ENCODE measurements at places on chromosomes 16 and 17.

- DNase-seq, result no peak
Measured at GRCh38 chr16:81500833-81501521, 56.4 kb downstream of the CMIP start.

DNA sequence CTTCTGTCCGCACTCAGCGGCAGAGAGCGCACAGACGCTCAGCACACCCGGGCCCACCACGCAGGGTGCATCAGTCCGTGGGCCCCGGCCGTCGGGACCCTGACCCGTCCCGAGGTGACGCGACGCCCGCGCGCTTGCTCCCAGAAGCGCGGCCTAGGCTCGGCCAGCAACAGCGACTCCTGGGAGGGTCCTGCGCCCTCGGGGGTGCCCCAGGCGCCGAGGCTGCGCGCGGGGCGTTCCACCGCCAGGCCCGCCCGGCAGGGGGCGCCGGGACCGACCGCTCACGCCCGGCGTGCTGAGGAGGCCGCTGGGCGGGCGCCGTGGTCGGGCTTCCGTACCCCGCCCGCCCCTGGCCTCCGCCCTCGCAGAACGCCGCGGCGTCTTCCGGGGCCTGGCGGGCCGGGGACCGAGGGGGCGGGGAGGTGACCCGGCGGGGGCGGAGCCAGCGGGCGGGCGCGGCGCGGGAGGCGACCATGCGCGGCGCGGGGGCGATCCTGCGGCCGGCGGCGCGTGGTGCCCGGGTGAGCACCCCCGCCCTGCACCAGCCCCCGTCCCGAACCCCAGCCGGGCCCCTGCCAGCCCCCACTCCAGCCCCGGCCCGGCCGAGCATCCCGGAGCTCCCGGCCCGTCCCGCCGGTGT lies at the start of gene CISD3:
TSS of gene CISD3 (plus strand) at position 456 of the 640 bp plus-strand sequence. CDS start at position 474, 18 bp downstream.
- DNase-seq, result peak; percentile 91

- DNase-seq, result no peak
Measured at GRCh38 chr16:70455910-70456309, 1.5 kb downstream of the FCSK start.

- DNase-seq, result no peak
Measured at GRCh38 chr17:2701996-2702741, 9.4 kb downstream of the CLUH start.

DNA sequence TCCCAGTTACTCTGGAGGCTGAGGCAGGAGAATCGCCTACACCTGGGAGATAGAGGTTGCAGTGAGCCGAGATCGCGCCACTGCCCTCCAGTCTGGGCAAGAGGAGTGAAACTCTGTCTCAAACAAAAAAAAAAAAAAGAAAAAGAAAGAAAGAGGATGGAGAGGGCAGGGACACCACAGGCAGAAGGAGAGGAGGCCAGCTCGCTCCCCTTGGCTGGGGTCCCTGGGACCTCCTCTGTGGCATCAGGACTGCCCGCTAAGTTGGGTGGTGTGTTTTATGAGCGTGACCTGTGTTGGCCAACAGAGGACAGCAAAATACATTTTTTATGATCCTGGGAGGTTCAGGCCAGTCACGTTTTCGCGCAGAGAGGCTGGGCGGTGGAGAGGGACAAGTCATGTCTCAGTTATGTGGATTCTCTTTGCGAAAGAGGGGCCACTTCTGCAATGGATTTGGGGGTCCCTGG lies 229.6 kb downstream of the MRTFB start:
- no peak for DNase-seq

DNA sequence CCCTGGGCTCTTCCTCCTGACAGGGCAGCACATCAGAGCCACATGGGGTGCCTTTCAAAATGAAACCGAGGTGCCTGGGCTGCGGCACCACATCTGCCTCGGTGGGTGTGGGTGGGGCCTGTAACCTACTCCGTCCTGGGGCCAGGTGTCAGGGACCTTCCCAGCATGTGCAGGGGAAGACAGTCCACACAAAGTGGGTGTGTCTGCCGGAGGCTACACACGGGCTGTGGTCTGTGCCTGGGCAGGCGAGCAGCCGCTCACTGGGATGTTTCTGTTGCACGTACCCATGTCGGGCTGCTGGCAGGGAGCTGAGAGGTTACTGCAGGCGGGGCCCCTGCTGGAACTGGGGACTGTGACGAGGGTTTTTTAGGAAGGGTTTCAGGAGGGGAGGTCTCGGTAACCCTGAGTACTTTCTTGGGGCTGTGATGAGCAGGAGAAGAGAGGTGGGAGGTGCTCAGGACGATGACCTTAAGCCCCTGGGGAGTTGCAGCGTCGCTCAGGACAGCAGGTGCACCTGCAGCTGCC lies 351.2 kb downstream of the SEC14L1 start:
- DNase-seq, result no peak

DNA sequence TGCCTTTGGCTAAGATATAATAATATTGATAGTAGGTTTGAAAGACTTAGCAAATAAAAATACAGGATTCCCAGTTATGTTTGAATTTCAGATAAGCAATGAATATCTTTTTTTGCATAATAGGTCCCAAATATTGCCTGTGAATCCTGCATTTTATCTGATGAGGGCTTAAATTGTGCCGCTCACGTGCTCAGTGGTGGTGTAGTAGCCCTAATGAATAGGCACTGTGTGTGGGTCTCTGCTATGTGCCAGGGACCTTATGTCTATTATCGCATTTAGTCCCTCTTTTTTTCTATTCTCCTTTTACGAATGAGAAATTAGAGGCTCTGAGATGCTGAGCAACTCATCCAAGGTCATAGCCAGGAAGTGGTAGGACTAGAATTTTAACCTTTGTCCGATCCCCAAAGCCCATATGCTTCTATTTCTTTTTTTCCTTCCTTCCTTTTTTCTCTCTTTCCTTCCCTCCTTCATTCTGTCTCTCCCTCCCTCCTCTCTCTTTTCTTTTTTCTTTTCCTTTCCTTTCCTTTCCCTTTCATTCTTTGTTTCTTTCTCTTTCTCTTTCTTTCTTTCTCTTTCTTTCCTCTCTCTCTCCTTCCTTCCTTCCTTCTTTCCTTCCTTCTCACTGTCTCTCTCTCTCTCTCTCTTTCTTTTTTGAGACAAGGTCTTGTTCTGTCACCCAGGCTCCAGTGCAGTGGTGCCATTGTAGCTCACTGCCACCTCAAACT lies 47.2 kb downstream of the RGS9 start:
- DNase-seq, result no peak

DNA sequence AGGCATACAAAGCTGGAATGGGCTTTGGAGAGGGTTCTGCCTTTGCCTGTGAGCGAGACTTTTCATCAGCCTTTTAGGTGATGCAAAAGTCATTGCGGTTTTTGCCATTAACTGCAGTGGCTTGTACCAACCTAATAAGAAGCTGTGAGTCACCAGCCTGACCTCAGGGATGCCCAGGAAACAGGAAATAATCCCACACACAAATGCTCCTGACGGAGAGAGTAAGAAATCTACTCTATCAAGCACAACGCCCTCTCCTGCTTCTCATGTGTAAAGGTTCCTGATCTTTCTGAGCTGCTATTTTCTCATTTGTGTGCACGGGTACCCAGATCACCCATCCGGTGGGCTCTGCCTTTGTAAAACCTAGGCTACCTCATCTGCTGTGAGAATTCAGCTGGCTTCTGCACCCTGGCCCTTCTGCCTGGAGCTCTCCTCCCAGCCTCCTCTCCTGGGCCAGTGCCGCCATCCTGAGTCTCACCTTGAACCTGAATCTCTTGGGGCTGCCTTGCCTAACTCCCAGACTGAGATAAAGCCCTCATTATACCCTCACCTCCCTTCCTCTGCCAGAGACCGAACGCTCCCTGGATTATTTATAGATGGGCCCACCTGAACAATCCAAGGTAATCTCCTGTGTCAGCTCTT lies 299.7 kb downstream of the C16orf95 start:
- DNase-seq, result no peak

DNA sequence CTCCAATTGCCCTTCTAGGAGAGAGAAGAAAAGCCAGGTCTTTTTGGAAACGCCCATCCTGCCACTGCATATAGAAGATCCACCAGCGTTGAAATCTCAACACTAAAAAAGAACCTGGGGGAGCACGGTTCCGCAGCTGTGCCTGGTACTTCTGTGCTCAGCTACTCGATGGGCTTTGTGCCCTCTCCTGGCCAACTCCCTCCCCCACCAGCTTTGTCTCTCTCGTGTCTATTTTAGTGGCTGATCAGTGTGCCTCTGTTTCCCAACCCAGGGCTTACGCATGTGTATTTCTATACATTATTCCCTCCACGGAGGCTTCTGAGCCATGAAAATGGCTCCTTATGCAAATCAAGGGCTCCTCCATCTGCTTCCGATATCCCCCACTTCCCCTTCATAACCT lies 83.5 kb downstream of the RBFOX3 start:
- DNase-seq, result no peak

DNA sequence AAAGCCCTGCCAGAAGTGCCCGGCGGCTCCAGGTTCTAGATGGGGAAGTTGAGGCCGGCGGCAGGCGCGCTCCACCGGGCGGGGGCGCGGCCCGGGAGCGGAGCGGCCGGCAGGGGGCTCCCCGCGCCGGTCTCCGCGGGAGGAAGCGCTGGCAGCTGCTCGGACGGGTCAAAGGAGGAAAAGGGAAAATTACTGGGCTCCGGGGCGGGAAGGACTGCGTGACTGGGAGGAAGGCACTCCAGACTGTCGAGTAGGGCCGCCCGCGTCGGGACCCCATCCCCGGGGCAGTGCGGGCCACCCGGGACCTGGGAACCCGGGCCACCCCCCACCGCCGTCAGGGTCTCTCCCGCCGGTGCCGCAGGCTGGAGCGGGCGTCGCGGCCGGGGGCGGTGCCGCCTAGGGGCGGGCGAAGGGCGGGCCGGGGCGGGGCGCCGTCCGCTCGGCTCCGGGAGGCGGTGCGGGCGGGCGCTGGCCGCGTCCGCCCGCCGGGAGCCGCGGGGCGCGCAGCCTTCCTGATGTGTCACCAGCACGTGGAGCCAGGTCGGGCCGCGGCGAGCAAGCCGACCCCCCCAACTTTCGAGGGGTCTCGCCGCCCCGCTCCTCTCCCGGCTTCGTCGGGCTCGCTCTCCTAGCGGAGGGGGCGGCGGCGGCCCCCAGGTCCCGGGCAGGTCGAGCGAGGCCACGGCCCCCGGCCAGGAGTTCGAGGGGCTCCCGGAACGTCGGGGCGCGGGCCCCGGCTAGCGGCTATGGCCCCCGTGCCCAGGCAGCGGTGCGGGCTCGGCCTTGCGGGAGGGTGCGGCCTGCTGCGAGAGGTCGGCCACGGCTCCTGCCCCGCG lies 167.5 kb downstream of the RAB11FIP4 start:
- DNase-seq, result peak; percentile 53

GRCh38 chr16:68910051-68910450 lies 66.7 kb downstream of the TANGO6 start:
- no peak for DNase-seq

DNA sequence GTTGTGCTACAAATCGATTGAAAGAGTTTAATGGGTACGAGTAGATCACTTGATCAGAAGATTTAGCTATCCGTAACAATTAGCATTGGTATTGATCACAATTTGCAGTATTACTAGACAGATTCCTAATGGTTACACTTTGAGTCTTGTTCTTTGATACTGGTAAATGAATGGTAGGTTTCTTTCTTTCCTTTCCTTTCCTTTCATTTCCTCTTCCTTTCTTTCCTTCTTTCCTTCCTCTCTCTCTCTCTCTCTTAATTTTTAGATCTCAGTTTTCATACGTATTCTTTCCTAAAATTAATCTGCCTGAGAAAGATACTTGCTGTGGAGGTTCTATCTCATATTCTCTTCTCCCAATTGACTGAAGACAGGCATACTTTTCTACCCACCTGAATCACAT lies 17.9 kb downstream of the CPD start:
- no peak for DNase-seq

DNA sequence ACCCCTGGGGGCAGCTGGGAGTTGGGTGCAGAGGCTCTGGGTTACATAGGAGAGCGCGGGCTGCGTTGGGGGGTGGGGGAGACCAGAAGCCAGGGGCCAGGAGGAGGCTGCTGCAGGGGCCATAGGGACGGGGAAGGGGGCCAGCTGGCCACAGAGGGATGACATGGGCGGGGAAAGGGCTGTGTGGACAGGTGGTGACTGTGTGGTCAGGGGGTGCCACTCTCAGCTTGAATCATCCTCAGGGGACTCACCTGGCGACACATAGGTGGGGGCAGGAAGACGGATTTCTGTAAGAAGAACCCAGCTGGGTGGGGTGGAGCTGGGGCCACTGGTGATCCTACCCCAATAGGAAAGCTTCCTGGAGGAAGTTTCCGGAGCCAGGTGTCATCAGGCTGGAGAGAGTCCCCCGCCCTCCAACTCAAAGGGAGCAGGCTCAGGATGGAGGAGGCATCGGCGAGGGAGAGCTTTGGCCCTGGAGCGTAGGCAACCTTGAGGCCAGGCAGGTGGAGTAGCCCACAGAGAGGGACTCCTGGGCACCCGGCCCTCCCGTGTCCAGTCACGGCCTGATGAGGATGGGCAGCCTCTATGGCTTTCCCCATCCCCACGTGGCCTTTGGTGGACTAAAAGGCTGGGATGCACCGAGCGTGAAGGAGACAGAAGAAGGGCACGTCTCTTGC lies 1.2 kb downstream of the TRPV3 start:
- DNase-seq, result no peak

DNA sequence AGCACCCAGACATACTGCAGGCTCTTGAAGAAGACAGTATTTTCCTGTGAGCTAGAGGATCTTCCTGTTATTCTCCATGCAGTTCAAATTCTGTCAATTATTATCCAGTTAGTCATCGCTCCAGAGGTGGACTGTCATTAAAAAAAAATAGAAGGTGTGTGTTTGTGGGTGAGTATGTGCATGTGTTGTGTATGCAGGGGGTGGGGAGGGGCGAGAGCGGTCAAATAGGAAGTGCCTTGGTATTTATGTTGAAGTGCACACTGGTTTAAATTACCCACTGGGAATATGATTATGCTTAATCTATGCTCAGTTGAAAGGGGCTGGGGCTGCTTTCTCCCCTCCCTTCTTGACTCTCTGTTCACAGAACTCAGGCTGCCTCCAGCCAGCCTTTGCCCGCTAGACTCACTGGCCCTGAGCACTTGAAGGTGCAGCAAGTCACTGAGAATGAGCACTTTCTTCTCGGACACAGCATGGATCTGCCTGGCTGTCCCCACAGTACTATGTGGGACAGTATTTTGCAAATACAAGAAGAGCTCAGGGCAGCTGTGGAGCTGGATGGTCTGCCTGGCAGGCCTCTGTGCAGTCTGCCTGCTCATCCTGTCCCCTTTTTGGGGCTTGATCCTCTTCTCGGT lies at the start of gene HSD17B2:
TSS of gene HSD17B2 (plus strand) at position 273 of the 632 bp plus-strand sequence. CDS start at position 445, 172 bp downstream.
- DNase-seq, result no peak
